ENCODE measurements at places on chromosomes 13 and 19. TPM values are rescaled to one million over a fixed set of nuclear protein-coding genes. Genes with fewer than 3 reads are reported as not detected.

NPAS1 gene
- not detected for total RNA-seq

DNA sequence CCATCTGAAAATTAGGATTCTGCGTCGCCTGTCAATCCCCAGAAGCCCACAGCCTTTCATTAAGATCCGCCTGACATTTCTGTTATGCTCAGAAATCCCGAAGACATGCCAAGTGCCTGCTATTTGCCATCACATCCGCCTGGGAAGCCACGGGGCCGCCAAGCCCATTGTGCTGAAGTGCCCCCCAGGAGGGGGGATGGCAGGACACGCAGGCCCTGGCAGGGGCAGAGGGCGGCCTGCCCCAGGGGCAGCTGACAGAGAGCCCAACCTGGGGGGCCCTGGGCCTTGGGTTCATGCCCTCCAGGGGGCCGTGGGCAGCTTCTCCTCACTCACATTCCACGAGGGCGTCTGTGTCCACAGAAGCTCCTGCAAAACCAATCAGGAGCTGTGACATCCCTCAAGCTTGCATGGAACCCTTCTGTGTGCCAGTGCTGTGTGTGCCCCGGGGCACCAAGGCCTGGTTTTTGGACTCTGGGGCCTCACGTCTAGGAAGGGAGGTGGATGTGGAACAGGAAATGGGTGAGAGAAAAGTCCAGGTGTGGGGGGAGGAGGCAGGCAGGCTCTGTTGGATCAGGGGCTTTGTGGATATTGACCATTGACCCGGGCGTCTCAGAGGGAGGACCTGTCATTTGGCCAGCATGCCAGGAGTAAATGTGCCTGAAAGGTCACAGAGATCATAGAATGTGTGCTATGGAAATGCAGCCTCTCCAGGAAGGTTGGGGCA is 122.9 kb downstream of the URI1 start:
- H3K4me3 ChIP-seq = no peak overlapping the region
- no peak overlapping the region for H3K27ac ChIP-seq
- H3K36me3 ChIP-seq = no peaks in the 10 kb centered on the region
- H3K27me3 ChIP-seq = no peaks in the 10 kb centered on the region
- DNase-seq = no peak

GRK1 gene
- 17.9 TPM for total RNA-seq

- peak; percentile 75 for DNase-seq
- peak within 1 kb of the TSS; percentile 8 for H3K4me3 ChIP-seq
- peak within 1 kb of the TSS; percentile 60 for H3K27ac ChIP-seq
- H3K27me3 ChIP-seq = no peaks in the 10 kb centered on the region
- H3K4me1 ChIP-seq = peaks cover 48% of the 10 kb centered on the region
Observed at GRCh38 chr13:98977568-98978265, at the start of gene DOCK9. TSS of gene DOCK9 (minus strand) at chr13:98978064. CDS start at chr13:98977909, 155 bp downstream.

FEM1A gene
- 15.7 TPM for total RNA-seq

SPC24 gene
- not detected for total RNA-seq

MIA gene
- total RNA-seq = not detected

DNA sequence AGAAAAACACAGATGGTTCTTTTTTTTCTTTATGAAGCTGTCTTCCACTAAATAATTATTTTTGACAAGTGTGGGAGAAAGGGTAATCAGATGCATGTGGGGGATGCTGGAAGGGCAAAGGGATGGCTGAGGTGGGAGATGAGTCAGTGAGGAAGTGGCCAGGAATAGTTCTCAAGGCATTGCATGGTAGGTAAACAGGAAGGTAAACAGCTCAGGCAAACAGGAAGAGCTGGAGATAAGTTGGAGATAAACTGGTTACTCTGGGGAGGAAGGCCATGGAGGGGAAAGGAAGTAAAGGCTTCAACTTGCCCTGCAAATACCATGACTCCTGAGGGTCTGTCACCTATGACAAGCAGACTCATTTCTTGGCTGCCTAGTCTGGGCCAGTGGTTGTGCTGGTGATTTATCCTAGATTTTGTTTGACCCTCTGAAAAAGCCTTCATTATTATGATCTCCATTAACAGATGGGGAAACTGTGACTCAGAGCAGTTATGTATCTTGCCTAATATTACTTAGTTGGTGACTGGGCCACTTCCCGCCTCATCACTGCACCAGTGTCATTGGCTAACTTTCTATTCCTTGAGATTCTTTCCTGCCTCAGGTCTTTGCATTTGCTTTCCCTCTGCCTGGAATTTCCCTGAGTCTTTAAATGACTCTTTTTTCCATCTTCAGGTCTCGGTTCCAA is 17.1 kb downstream of the ACTL9 start:
- no peaks in the 10 kb centered on the region for H3K36me3 ChIP-seq
- H3K27ac ChIP-seq = no peak overlapping the region
- no peaks in the 10 kb centered on the region for H3K4me1 ChIP-seq
- no peaks in the 10 kb centered on the region for H3K27me3 ChIP-seq
- DNase-seq = no peak
- no peak overlapping the region for H3K4me3 ChIP-seq

Measured in thyroid gland (tissue), 4 donors.